Ascending aorta (tissue), 2 donors: ENCODE measurements at places on chromosomes 11 and 22.

GRCh38 chr11:15695096-15695721, 580.5 kb downstream of the INSC start:
- no peak for DNase-seq

- no peak for DNase-seq
These were observed 57.3 kb upstream of the CEP295 start for GRCh38 chr11:93604008-93604660.

GRCh38 chr11:88555018-88555828, 217.7 kb upstream of the CTSC start:
- no peak for DNase-seq

GRCh38 chr11:848380-848931, 5.8 kb downstream of the TSPAN4 start:
- no peak for DNase-seq

DNA sequence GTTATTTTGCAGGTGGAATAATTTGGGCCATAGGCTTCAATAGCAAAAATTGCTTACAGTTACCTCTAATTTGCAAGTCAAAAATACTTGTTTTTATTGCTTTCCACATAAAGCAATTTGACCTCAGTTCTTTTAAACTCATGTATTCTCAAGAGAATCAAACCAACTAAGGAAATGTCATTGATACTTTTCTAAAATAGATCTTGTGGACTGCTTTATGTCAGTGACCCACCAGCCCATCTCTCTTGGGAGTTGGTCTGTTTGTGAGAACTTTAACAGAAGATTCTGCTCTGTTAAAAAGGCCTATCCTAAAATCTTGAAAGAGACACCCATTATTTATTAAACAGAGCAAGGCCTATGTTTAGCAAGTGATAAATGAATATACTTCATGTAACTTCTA, 75.2 kb downstream of the DDIAS start:
- DNase-seq, result no peak

DNA sequence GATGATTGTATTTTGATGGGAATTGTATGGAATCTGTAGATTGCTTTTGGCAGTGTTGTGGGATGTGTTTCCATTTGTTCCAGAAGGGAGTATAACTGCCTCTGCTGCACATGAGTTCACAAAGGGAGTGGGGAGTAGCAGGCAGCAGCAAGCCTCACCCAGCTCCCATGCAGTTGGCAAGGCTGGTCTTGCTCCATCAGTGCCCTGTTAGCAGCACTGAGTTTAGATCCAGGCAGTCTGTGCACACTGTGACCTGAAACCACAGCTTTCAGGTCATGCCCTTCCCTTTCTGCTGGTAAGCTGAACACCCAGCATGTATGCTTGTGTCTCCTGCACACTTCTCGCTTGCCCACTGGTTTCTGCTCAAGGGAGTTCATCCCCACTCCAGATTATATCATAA, 3.7 kb upstream of the NUCB2 start:
- DNase-seq, result no peak
